ENCODE measurements at places on chromosomes 7 and 10.

DNA sequence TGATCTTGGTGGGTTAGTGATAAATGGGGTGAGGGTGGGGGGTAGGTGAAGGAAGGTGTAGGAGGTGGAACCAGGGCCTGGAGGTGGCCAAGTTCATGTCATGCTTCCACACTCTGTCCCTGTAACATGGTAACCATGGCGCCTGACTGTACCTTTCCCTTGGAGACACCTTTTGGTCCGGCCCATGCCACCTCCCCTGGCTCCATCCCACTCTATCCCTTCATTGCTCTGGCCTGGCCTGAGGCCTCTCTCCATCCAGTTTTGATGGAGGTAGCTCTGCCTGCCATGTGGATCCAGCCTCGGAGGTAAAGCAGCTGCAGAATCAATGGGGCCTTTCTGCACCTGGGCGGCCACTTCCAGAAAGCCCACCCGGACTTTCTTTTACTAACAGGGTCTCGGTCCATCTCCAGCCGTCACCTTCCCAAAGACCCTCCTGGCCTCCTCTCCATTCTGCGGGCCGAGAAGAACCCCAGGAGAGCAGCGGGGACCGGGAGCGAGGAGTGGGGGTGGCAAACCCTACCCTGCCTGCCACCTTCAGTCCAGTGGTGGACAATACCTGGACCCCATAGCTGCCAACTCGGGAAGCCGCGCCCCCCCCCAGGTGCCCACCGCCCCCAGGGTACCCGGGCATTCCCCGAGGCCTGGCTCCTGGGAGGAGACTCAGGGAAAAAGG lies 504 bp upstream of the TRRAP start:
- DNase-seq = no peak

GRCh38 chr7:34739651-34740300 lies 81.8 kb downstream of the NPSR1 start:
- no peak for DNase-seq

DNA sequence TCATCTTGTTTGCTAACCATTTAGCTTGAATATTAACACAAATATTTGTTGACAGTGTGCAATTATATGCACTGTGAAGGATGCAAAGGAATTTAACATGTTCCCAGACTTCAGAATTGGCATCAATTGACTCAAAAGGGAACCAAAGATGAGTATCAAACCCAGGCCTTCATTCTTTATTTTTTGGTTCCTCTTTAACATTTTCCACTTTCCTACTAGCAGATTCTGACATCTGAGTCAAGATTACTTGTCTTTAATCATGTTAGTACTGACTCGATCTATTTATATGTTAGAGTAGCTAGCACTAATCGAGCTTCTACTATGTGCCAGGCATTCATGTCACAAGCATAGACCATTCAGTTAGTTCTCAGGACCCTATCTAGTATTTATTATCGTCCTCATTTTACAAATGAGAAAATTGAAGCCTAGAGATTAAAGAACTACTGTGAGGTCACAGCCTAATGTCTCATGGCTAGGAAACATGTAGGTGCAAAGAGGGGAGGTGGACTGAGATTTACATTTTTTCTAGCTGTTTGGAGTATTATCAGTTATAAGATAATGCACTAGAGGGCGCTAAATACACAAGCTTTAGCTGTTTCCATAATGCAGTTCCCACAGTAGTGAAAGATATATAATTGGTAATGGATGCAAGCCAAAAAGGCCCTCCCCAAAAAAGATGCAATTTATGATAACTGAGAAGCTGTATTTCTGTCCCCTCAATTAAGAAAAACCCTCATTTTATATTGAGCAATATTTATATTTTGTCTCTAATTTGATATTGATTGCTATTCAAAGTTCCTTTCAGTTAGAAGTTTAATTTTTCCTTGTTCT lies 32.9 kb upstream of the KMT2E start:
- no peak for DNase-seq

GRCh38 chr7:1664711-1665548 lies 5.1 kb upstream of the ELFN1 start:
- peak; percentile 33 for DNase-seq

DNA sequence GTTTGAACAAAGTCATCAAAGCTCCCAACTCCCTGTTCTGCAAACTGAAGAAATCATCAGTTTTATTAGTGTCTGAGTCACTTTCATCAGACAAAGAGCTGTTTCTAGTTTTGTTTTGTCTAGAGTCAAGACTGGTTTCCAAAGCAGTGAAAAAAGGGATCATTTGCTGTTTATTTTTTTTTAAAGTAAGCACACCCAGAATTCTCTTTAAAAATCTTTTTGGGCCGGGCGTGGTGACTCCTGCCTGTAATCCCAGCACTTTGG lies 972.0 kb upstream of the CELF2 start:
- no peak for DNase-seq

DNA sequence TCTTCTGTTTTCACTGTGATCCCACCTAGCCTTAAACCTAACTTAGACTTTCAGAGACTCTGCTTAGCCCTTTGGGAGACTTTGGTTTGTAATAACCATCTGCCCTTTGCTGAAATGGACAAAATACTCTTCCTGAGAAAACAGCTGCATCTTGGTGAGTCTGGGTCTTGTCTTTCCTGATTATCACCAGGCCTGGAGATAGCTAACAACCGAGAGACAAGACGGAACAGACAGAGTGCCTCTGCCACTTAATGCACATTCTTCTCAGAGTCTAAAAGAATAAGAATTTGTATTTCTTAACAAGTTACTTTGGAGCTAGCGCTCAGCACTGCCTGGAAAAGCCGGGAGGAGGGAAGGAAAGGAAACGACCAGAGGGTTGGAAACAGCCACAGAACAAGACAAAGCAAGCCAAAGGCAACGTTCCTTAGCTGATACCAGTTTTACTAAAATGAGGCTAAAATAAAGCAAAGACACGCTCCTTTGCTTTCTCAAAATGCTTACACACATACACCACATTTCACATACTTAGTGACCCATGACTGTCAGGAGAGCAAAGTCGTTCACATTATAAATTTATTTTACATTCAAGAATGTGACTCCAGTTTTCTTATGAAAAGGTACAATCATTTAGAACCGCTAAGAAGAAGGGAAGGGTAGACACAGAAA lies 70.3 kb upstream of the DGKI start:
- DNase-seq = no peak

DNA sequence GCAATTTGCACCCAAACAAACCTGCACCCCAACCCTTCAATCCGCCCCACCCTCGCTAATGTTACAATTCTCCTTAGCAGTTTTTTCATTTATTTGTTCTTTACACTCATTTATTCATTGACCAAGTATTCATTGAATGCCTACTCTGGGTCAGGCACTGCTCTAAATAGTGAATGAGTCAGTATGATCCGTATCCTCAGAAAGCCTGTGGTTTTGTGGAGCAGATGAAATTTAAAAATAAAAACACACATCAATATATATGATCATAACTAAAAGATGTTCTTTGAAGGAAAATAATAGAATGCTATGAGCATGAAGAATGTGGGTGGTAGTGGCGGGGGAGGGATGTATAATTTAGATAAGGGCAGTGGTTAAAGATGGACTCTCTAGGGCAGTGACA lies 13.3 kb downstream of the IFIT5 start:
- DNase-seq = no peak

GRCh38 chr7:39892361-39892760 lies 57.7 kb upstream of the CDK13 start:
- no peak for DNase-seq

Data from stimulated activated CD8-positive, alpha-beta memory T cell treated with anti-CD3 and anti-CD28 coated beads, Interleukin-15, amount 100 ng/mL, for 24 hours (primary cell).